ENCODE measurements at places on chromosomes 5 and 9.
A peak's percentile ranks its signal among the peaks of the same experiment; 100 is the strongest.

DNA sequence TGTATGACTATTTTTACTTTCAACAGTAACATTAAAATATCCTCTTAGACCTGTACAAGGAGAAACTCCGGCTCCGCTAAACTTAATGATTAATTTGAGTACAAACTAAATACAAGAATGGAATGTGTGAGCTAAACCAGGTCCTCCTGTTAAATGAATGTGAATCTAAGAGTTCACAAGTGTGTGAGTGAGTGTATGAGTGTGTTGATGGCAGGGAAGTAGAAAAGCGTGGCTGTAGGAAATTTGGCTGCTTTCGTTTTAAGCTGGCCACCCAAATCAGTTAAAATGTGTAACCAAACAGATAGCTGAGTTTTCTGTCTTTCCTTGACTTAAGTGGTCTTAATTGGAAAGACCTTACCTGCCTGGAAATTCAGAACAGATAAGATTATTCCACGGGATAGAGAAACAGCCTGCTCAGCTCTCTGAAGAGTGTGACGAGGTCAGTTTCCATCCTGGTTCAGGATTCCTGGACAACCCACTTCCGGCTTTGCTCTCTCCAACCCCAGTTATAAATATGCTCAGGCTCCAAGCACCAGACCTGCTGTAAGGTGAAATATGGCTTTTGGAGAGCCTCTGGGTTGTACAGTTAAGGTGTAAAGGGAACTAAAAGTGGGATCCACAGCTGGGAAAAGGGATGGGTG is 908.6 kb upstream of the EDIL3 start:
- peak; percentile 4 for DNase-seq

DNA sequence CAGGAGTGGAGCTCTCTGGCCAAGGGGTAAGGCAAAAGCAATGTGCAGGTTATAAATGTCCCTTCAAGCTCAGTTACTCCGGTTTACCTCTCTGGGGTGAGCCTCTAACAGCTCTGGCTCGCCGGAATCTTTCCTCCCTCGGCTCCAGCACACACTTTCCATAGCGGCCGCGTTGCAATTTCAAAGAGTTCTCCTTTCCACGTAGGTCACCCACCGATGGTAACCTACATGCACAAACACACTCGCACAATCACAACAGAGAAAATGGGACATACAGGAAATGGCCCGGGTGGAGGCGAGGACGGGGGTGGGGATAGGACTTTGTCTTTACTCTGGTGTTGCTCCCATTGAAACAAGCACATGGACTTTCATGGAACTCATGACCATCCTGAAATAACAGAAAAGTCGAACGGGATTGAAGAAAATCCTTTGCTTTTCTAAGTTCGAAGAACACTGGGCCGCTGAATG is 1.2 kb downstream of the LHFPL2 start:
- DNase-seq, result peak; percentile 39

DNA sequence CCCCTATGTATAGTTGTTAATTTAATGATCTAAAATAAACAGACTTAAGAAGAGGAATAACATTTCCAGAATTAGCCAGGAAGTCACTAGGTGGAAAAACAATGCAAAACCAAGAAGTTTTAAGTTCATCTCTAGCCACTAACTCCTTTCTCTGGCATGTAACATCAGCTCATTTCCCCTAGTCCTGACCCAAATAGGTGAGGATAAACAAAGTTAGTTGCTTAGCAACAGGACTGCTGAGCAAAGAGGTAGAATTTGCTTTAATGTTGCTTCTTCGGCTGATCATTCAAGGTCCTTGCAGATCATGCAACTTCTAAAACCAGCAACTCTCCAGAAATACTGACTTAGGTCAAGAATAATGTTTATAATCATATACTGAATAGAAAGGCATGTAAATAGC is 675.8 kb downstream of the CETN3 start:
- DNase-seq, result no peak

DNA sequence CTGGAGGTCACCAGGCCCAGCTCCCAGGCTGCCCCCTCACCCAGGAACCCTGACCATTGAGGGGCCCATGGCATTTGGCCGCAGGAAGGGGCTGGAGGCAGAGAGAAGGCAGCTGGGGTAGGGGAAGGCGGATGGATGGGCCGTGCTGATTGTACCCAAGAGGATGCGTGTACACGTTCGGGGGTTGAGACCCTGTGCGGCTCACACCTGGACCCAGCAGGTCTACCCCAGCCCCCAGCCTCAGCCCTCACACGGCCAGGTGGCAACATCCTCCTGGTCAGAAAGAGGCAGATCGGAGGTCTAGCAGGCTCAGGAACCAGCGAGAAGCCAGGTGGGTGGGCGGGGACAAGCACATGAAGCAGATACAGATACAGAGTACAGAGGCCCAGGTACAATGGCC is 33.7 kb downstream of the NACC2 start:
- no peak for DNase-seq

DNA sequence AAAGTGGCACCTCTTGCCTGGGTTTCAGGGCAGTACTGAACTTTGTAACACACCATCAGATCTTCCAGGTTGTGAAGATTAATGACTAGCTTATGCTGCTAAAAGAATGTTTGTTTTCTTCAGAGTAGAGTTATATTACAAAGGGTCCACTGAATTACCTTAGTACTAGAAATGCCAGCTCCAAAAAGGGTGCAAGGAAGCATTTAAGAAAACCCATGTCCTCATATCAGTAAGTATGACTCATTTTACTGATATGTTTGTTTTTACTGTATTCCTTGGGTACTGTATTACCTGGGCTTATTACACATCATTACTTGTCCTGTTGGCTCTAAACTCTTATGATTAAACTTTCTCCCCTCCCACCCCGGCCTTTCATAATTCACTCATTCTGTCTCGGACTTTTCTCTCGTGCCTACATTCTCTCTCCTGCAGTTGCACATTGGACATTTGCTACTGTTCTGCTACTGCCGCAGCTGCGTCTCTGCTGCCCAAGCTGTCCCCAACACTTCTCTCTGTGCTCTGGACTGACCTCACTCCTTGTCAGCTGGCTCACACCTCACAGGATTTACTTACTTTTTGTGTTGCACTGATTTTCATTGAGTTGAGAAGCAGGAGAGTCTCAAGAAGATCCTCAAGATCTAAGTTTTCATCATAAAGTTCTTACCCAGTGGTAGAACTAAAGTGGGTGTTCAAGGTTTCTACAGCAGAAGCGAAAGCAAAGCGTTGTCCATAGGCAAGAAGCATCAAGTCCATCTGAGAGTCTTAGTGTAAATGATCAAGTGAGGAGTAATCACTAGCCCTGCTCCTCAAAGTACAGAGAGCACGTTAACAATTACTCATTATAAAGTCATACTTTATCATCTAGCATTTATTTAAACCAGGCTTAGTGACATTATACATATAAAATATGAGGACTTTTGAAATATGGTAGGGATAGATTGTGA is 53.2 kb upstream of the C9orf72 start:
- no peak for DNase-seq

DNA sequence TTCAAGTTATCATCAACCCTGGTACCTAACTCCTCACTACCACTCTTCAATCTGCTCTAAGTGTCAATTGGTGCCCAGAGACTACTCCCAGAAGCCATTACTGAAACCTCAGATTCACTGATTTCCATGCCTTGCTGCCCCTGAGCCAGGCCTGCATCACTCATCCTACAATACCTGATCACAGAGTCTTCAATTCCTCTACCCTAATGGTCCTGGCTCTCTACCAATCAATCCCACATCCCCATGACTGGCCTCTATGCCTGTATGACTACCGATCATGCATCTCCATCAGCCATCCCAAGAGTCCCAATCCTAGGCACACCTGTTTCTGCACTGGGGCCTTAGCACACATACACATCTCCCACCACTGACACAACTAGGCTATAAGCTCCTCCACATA is 2.5 kb downstream of the ZNF484 start:
- DNase-seq, result no peak

GRCh38 chr9:77935211-77935610 is 96.4 kb downstream of the GNAQ start:
- no peak for DNase-seq

- DNase-seq, result no peak
Measured at GRCh38 chr5:133408322-133408721, 204.0 kb downstream of the FSTL4 start.

DNA sequence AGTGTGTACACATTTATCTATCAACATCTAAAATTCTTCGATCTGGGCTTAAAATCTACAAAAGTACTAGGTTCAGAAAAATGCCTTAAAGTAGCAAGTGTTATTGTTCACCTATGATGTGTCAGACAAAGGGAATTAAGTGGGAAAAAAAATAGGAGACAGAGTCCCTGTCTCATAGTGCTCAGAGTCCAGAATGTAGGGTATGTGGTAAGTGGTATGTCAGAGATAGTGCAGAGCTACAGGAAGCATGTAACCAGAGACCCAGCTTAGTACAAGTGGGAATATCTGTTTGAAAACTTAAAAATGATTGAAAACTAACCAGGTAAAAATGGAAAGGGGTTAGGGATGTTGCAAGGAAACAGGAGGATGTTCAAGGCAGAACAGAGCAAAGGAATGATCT is 482.8 kb downstream of the ELAVL2 start:
- no peak for DNase-seq

DNA sequence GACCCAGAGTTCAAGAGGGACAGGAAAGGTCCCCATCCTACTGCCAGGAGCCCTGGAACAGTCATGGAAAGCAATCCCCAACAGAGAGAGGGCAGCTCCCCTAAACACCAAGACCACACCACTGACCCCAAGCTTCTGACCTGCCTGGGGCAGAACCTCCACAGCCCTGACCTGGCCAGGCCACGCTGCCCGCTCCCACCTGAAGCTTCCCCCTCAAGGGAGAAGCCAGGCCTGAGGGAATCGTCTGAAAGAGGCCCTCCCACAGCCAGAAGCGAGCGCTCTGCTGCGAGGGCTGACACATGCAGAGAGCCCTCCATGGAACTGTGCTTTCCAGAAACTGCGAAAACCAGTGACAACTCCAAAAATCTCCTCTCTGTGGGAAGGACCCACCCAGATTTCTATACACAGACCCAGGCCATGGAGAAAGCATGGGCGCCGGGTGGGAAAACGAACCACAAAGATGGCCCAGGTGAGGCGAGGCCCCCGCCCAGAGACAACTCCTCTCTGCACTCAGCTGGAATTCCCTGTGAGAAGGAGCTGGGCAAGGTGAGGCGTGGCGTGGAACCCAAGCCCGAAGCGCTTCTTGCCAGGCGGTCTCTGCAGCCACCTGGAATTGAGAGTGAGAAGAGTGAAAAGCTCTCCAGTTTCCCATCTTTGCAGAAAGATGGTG is 31.6 kb downstream of the CD180 start:
- DNase-seq, result no peak

DNA sequence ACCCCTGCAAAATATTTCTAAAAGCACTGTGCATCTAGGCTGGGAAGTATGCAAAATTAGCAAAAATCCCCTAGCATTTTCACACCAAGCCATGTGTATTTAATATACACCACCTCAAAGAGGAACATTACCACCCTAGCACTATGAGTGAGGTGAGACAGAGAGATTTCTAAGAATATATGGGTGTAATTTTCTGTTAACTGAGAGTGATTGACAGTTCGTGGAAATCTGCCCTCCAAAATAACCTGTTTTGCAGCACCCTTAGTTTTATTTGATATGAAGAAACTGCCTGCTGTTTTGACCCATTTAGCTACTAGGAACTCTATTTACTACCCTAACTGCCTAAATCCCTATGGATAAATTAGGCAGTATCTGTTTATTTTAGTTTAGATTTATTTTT is 64.2 kb upstream of the CDKN2B start:
- no peak for DNase-seq

GRCh38 chr9:84955971-84956370 is 286.4 kb downstream of the NTRK2 start:
- no peak for DNase-seq

- no peak for DNase-seq
Measured at GRCh38 chr9:131641618-131642495, 96.5 kb downstream of the PRRT1B start.

DNA sequence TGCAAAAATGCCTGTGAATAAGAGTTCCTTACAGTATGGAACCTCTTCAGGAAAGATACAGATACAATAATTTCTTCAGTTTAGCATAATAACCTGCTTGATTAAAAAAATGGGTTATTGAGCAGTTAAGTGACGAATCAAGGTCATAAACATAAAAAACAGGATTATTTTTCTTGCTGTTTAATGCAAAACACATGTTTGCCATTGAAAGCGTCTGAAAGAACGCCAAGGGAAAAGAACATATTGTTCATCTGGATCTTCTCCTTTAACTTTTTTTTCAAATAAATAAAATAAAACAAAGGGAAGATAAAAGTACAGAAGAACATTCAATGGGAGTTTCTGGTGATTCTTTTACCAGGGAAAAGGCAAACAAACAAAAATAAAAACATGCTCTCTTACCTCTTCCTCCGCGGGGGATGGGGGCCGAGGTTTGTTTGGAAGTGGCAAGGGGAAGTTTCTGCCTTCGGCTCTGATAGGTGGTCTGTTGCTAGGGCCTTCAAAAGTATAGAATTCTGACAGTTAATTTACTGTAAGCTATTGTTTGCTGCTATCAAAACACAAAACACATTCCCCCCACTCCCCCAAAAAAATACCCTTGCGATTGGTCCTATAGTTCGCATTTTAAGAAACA is 20.1 kb downstream of the C5orf58 start:
- no peak for DNase-seq

DNA sequence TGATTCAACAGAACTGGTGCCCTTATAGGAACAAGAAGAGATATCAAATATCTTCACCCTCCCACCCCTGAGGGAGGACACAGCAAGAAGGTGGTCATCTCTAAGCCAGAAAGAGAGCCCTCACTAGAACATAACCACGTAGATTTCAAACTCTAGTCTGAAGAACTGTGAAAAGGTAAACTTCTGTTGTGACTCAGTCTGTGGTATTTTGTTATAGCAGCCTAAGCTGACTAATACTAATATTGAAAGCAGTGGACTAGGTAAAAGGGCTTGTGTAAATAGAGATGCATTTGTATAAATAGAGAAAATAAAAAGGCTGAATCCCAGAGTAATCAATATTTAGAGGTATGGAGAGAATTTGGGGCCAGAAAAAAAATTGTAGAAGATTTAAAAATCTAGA is 157.6 kb upstream of the CCNH start:
- DNase-seq, result no peak

DNA sequence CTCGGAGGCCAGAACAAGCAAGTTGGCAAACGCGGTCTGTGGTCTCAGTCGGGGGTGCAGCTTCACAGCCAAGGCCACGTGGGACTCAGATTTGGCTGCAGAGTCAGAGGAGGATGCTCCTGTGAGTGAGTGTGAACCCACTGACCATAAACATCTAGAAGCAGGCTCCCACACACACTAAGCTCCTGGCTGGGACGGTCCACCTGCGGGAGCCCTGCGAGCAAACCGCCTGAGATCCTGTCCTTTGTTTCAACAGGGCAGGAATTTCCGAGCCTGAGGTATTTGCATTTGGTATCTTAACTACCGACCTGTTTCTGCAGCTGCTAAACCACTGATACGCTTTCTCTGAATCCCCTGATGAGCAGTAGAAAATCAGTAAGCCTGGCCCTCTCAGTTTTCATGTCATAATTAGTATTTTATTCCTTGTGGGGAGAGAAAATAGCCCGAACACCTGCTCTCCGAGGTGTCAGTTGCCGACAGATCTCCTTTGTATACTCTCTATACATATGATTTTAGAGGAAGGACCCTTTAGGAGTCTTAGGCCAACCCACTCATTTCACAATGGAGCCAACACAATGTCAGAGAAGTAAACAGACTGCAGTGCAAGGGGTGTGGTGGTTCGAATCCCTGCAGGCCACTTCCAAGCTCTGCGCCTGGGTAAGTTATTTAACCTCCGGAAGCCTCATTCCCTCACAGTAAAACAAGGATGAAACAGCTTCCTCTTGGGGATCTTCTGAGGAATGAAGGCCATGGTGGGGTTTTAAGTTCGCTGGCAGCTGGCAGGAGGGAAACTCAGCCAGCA is 40.9 kb upstream of the PWWP2A start:
- DNase-seq, result no peak
